ENCODE measurements at places on chromosomes 5 and 9.

GRCh38 chr5:174101195-174101730 lies 55.8 kb downstream of the NSG2 start:
- no peak for DNase-seq

- no peak for DNase-seq
These were observed 53.4 kb downstream of the PUM3 start for GRCh38 chr9:2790466-2790865.

DNA sequence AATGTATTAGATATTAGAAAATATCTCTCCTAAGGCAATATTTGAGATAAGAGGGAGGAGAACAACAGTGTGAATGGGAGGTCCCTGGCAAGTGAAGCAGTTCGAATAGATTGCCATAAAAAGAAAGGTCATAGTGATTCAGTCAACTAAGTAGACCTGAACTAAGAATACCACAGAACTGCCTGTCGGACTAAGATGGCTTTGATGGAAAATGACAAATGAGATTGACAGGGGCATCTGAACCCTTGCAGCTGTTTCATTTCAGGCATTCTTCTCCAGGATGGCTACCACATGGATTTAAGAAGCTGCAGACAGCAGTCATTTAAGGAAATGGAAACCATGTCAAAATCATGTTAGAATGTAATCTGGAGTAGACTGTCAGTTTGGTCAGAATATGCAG lies 308.4 kb upstream of the MEF2C start:
- no peak for DNase-seq

- DNase-seq = no peak
These were observed 21.6 kb upstream of the ALDH1A1 start for GRCh38 chr9:72974501-72974900.

DNA sequence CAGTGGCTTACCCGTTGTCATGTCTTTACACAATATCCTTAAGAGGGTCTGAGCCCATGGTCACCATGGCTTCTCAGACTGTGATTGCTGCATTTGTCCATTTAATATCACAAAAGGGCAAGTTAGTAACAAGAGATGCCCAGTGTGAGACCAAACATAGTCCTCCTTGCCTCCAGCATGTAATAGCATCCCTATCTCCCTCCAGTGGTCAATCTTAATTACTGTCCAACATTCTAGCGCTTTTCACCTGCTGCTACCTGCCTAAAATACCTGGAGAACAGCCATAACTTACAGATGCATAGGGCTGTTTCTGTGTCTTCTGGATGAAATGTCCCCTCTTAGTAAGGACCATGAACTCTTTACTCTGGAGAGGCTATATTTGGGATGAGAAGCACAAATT lies 267.2 kb upstream of the DAB2 start:
- DNase-seq = no peak

- no peak for DNase-seq
These were observed 20.9 kb downstream of the ZNF474 start for GRCh38 chr5:122150215-122150614.

DNA sequence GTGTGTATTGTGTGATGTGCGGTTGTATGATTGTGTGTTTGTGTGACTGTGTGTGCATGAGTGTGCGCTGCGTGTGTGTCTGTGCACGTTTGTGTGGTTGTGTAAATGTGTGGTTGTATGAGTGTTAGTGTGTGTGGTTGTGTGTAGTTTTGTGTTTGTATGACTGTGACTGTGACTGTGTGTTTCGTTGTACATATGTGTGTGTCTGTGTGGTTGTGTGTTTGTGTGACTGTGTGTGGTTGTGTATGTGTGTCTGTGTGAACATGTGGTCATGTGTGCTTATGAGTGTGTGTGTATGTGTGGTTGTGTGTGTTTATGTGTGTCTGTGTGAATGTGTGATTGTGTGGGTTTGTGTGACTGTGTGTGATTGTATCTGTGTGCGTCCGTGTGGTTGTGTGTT lies 197.8 kb downstream of the TTLL11 start:
- DNase-seq = no peak

DNA sequence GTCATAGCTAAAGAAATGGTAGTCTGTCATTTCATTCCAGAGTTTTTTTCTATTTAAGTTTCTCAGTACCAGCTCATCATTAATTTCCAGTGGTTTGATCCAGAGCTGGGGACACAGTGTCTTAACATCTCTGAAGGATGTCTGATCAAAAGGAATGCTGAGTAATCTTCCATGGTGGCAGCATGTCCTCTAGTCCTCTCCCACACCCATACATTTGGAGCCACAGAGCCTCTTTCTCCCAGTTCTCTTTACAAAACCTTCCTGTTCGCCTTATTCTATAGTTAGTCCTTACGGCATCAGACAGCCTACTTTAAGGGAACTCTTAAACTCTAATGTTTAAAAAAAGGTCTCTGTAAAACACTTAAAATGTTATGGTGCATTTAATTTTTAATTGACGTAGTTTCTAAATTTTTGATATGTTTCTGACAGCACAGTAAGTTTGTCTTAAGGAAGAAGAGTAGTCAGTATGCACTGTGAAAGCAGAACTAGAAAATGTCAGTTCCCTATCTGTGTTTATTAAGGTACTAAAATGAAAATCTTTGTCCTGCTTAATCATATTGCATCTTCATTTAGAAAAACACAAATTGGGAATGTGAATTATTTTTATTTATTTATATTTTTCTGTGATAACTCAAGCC lies 96.8 kb downstream of the INIP start:
- no peak for DNase-seq

GRCh38 chr9:128101690-128102089 lies 25.8 kb downstream of the PTGES2 start:
- no peak for DNase-seq

GRCh38 chr5:142746532-142747433 lies 23.4 kb upstream of the ARHGAP26 start:
- no peak for DNase-seq

- DNase-seq = no peak
These were observed 1.5 kb upstream of the STOM start for GRCh38 chr9:121371495-121372061.

- no peak for DNase-seq
These were observed 270.9 kb downstream of the GAS1 start for GRCh38 chr9:86676396-86676795.
